ENCODE measurements at places on chromosomes 2 and 18.

DNA sequence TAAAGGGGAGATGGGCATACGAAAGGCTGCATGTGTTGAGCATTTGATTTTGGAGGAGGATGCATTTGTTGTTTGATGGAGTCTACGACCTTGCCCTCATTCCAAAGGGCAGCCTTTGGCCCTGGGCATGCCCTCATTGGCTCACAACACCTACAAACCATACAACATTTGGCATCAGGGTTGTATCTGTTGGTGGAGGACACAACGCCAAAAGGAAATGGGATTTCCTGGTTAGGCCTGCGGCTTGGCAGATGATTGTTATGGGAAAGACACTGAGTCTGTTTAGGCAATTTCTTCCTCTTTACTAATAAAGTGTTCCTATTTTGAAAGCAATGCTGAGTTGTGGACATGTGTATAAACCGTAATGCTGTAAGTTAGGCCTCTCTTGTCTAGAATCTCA, 246.9 kb downstream of the LDLRAD4 start:
- no peak for DNase-seq

GRCh38 chr2:222424729-222425671, 657 bp downstream of the SGPP2 start:
- DNase-seq = peak; percentile 45

DNA sequence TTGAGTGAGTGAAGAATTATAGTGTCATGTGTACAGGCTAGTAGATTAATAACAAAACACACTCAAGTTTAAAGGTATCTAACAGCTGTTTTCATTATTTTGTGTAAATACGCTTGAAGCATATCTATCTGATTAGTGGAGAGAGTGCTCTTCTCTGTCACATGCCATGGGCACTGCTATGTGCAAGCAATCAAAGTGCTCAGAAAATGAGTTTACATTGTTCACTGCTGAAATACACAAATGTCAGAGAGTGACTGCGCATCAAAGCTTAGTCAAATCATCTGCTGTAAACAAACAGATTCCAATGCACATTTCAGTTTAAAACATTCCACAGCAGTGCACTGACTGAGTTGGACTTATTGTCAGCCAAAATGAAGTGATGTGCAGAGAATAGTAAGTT, 423.4 kb downstream of the ZEB2 start:
- no peak for DNase-seq

DNA sequence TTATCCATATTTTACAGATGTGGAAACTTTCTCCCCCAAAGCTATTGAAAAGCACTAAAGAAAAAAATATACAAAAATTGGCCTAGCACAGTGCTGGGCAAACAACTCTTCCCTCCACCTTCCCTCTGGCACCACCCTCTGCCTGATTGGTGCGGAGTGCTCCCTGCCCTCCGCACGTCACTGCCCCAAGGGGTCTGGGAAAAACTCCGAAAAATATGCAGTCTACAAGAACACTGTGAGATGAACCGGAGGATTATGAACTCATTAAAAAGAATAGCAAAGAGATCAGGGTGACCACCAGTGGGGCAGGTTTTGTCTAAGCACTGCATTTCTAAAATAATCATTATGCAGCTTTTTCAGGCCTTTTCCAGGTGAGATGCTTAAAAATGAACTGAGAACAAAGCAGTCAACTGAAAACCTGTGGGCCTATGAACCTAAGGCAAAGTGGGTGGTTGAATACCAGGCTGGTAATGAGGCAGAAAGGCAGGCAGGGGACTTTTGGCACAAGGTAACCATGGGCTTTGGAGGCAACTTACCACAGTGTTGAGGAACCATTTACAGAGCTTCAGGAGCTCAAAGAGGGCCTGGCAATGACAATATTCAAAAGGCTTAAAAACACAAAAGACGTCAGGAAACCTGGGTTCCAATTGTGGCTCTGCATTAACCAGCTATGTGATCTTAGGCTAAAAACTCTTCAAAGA, 57.5 kb downstream of the AAK1 start:
- DNase-seq = no peak

GRCh38 chr2:152386266-152386665, 51.3 kb downstream of the FMNL2 start:
- DNase-seq = no peak

Measured in D341Med (cell line).